ENCODE measurements at places on chromosomes 6 and 20. TPM values are rescaled to one million over a fixed set of nuclear protein-coding genes. Genes with fewer than 3 reads are reported as not detected.

DNA sequence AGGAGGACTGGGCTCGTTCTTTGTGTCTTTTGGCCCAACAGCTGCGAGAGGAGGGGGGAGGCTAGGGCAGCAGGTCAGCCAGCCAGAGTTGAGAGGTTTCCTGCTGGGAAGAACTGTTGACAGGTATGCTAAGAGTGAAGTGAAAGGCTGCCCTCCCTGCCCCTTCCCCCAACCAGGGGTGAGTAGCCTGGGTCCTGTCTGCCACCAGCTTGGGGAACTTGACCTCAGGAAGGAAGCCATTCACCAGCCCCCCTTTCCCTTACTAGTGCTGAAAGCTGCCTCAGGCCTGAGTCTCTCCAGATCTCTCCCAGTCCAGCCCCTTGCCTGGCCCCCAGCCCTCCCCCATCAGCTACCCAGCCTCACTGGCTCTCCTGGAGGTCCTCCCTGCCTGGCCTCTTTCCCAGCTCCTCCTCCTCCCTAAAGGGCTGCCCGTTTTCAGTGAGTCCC lies 20.7 kb upstream of the ZNF76 start:
- DNase-seq = no peak

SCRT2 gene
- not detected for total RNA-seq

DNA sequence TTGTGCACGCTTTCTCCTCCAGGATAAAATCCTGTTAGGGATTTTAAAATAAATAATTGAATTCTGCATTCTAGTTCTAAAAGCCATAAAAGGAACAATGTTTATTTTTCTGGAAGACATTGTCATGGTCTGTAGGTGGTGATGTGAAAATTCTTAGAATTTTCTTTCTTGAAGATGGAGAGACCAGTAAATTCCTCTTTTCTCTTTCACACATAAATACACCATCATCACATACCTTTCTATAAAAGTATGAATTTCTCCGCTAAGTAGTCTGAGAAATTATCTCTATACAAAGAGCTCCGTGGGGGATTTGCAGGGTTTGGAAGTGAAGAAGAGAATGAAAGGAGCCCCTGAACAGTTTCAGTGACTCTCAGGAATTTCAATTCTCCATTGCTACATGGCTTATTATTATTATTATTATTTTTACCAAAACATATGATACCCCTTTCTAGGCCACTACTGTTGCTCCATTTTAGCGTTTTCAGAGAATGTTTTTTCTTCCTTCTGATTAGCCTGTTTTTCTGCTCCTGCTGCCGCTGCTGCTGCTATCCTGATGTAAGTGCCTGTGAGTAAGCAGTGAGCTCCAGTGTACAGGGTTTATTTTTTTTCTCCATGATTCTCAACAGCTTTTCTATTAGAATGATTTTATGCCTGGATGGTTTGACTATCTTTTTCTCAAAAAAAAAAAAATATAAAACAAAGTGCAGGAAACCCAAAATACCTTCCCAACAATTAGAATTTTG lies 145.8 kb downstream of the SAMD5 start:
- DNase-seq = no peak

GPX5 gene
- not detected for total RNA-seq

DNA sequence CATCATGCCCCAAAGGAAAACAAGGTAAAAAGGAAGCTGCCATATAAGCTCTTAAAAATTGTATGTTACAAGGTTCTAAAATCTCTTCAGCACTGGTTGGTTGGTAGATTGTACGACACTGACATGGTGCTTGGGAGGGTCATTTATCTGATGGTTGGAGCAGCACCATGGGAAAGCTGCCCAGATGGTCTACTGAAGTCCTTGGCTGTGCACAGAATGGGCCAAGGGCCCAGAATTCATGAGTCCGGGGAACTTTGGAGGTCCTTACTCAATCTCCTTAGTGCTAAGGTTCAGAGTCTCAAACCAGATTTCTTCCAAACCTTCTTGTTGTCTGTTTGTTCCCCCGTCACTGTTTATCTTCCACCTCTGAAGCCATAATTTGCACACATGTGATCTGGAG lies 314.4 kb downstream of the ESR1 start:
- DNase-seq = no peak

- no peak for DNase-seq
Observed at GRCh38 chr6:73738367-73739028, 42.5 kb downstream of the CD109 start.

- no peak for DNase-seq
Observed at GRCh38 chr20:112396-112795, 24.9 kb downstream of the DEFB125 start.

METTL24 gene
- not detected for total RNA-seq

DNA sequence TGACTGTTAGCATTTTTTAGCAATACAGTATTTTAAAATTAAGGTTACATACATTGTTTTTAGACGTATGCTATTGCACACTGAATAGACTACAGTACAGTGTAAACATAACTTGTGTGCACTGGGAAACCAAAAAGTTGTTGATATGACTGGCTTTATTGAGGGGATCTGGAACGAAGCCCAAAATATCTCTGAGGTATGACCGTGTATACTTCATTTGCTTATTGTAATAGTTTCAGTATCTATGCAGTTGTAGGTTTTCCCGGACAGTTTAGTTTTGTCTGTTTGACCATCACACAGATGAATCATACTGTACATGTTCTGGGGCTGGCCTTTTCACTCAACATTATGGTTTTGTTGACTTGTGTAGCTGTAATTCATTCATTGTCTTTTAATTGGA lies 6.9 kb upstream of the ZBTB12 start:
- no peak for DNase-seq

GRCh38 chr6:144857086-144857485 lies 572.0 kb downstream of the UTRN start:
- DNase-seq = no peak

- no peak for DNase-seq
Observed at GRCh38 chr6:130671577-130671976, 155.6 kb upstream of the SMLR1 start.

- DNase-seq = no peak
Observed at GRCh38 chr6:93329301-93330000, 89.9 kb downstream of the EPHA7 start.

- no peak for DNase-seq
Observed at GRCh38 chr6:23175391-23175790, 606.0 kb downstream of the HDGFL1 start.

GRCh38 chr20:25195962-25196785 lies 662 bp downstream of the ENTPD6 start:
- DNase-seq = no peak

TREM2 gene
- not detected for total RNA-seq

RTN4IP1 gene
- 7.3 TPM for total RNA-seq

All from activated T-cell treated with anti-CD3 and anti-CD28 coated beads, Interleukin-2, amount 50 U/mL, for 72 hours (primary cell).